ENCODE measurements at places on chromosomes 2 and 18.

DNA sequence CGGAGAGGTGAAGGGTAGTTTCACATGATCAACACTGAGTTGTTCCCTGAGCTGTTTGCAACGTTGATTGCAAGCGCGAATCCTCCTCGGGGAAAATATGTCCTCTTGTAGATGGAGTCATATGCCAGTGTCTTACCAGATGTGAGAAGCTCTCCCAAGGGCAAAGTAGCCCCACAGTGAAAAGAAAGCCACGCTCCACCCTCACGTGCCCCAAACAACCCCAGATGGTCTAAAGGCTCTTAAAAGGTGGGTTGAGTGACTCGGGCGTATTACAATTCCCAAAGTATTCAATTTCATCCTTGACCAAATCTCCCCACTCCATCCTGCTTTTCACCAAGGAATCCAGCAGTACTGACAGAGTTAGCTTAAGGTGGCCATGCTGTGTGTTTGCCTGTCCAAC is 332.1 kb upstream of the SOX11 start:
- DNase-seq: no peak

DNA sequence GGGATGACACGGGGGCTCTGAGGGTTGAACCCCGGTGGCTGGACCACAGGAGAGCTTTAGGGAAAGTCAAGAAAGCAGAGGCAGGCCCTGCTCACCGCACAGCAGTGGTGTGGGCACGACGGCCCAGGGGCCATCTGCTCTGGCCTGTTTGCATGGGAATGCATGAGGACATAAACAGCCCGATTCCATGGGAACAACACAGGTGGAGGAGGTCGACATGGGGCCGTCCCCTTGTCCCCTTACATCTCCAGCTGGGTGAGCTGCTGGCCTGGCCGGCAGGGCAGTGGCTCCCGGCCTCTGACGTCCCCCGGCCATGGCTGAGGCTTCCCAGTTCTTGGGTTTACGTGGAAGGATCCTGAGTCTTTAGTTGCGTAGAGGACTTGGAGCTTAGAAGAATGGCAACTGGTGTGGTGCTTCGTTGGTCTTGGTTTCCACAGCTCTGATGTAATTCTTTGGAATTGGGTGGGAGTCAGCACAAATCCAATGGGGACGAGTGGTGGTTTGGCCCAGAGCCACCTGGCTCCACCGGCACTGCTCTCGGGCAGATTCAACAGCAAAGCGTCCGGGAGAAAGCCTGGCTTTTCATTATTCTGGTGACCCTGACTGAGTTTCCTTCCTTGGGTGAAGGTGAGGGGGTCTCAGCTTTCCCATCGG is 98.3 kb upstream of the HDAC4 start:
- DNase-seq: no peak

DNA sequence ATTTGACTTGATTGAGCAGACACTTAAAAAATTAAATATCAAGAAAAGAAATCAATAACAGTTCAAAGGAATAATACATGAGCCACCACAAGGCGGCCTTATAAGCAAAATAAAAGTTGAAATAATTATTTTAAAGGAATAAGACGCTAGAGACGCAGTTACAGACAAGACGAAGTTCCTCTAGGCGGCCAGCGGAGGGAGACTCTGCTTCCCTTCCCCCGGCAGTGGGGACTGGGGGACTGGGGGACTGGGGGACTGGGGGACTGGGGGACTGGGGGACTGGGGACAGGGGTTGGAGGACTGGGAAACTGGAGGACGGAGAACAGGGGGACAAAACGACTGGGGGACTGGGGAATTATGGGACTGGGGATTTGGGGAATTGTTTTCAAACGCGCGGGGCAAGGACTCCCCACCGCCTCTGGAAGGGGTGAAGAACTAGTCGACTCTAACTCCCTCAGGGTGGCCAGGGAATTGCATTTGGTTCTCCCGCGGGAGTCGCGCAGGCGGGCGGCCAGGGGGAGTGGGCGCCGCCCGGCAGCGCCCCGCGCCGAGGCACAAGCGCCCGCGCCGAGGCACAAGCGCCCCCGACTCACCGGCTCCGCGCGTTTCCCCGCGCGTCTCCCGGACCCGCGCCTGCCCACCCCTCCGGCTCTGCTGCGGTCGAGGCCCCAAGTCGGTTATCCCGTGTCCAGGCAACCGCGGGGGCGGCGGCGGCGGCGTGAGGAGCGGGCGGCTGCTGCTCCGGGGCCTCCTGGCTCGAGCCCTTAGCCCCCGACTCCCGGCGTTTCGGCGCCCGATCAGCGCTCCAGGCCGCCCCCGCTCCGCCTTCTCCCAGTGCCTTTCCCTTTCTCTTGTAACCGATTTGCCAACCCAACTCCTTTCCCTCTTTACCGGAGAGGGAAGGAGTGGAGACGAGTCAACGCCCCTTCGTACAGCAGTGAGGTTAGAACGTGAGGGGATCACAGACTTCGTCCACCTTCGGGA is at the start of gene CCDC178:
TSS of gene CCDC178 (minus strand) at position 662 of the 984 bp plus-strand sequence. CDS start 28,633 bp downstream, outside the sequence.
- no peak for DNase-seq

GRCh38 chr18:48894799-48895346 is 55.9 kb downstream of the SMAD7 start:
- DNase-seq: no peak

- no peak for DNase-seq
Observed at GRCh38 chr2:19759880-19760279, 141.9 kb downstream of the TTC32 start.

DNA sequence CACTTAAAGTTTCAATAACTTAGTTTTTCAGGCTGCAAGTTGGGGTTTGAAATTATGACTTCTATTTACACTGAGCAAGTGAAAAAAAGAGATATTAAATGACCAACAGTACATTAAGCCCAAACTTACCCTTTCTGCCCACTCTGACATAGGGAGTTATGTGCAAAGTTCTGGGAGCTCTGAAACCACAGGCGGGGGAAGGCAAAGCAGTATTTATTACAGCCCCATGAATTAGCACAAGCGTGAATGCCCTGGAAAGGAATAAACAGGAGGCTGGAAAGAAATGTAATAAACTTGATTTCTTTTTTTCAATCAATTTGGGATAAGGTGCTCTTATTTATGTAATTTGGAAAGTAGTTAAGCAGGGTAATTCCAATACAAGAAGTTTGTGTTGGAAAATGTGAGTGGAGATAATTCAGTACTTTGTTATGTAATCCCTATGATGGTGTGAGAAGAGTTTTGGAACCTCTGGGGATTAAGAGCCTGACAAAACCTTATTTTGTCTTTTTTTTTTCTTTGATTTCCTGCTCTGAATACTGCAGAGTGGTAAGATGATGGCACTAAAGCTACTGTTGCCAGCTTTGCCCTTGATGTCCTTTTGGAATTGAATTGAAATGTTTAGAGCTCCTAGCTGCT is 351.5 kb downstream of the ARHGAP15 start:
- DNase-seq: no peak

DNA sequence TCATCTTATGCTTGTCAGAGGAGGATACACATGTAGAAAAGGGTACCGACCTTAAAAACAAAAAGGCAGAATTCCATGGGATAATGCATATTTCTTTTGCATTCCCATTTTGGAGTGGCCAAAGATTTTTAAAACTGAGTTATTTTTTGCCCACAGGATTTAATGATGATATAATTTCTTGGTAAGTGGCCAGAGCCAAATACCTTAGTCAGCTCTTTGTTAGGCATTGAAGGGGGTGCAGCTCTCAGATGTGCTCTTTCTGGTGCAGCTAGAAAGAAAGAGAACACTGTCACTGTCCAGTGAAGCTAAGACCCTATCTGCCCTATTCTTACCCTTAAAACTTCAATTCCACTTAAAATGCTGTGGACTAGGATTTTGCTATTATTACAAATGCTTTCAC is 10.8 kb downstream of the COQ10B start:
- DNase-seq: no peak

DNA sequence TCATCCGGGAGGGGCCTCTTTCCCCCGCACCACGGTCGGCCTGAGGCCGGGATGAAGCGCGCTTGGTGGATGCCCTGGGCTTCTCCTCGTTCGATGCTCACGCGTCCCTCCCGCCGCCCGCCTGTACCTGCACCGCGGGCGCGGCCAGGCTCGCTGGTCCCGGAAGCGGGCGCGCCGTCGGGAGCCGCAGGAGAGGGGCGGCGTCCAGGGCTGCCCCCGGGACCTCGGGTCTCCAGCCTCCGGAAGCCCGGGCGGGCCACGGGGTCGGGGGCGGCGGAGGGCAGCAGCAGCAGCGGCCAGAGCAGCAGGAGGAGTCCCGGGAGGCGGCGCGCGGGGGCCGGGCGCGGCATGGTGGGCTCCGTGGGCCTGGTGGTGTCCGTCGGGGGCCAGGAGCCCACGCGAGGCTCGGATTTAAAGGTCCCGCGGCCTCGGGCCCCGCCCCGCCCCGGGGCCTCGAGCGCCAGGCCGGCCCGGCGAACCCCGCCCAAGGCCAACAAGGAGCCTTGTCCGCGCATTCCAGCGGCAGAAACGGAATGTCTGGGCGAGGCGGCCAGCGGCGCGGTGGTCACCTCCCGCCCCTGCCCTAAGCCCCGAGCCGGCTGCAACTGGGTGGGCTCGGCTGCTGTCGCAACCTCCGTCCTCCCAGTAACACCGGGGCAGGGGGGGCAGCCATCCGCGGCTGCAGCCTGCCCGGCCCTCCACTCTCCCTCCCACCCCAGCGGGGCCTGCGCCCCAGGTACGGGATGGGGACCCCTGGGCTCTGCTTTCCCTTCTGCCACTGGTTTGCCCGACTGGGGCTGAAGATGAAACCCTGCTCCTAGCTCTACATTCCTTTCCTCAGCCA is at the start of gene MATN3:
TSS of gene MATN3 (minus strand) at position 387 of the 844 bp plus-strand sequence. CDS start at position 350, 37 bp downstream.
- DNase-seq: no peak

GRCh38 chr18:54960197-54960596 is 936 bp upstream of the CCDC68 start:
- DNase-seq: no peak

GRCh38 chr18:58180172-58180571 is 136.1 kb downstream of the NEDD4L start:
- no peak for DNase-seq

GRCh38 chr2:159900343-159900742 is 102.3 kb upstream of the CD302 start:
- no peak for DNase-seq

GRCh38 chr2:240353086-240353798 is 82.2 kb upstream of the GPC1 start:
- no peak for DNase-seq

GRCh38 chr2:43745457-43745856 is 28.4 kb upstream of the DYNC2LI1 start:
- peak; percentile 18 for DNase-seq

DNA sequence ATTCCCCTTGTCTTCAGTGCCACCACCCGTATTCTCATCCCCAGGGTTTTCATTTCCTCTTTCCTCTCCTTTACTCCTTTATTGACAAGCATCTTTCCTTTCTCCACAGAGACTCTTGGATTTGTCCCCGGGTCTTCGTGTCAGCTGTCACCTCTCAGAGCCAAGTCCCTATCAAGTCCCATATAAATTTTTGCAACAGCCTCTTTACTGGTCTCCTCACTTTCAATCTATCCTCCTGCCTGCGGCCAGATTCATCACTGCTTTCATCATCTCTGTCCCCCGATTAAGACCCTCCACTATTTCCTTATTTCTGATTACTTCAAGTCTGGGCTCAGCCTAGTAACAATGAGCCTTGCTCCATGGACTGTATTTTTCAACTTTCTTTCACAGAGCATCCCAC is 113.8 kb downstream of the CTAGE1 start:
- DNase-seq: no peak

DNA sequence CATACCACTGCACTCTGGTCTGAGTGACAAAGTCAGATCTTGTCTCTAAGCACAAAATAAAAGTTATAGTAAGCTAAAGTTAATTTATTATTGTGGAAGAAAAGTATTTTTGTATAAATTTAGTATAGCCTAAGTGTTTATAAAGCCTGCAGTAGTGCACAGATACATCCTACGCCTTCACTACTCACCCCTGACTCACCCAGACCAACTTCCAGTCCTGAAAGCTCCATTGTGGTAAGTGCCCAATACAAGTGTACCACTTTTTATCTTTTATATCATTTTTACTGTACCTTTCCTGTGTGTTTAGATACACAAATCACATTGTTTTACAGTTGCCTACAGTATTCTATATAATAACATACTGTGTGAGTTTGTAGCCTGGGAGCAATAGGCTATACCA is 57.5 kb downstream of the UBE2E3 start:
- no peak for DNase-seq

- DNase-seq: no peak
Observed at GRCh38 chr2:169509298-169509885, at the start of gene KLHL41. Gene KLHL41 (plus strand): TSS chr2:169509702. CDS start chr2:169509779, 77 bp downstream.

DNA sequence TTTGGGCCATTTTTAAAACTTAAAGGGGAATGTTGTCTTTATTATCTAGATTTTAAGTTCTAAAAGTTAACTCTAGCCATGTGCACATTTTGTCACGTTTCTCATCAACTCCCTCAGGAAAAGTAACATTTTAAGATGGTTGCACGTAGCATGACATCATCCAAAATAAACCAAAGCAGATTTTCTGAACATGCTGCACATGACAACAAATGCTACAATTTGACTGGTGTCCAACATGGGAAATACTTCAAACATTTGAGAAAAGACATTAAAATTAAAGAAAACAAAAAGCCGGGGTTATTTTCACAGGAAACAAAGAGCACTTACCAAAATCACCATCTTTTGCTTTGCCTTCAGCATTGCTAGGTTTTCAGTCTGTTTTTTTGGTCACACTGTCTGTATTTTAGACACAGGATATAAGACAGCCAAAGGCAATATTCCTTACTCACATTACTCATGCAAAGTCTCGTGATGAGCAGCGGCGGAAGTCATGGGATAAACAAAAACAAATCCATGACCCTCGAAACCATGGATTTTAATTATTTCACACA is 51.3 kb upstream of the RND3 start:
- DNase-seq: no peak

GRCh38 chr2:1082456-1083205 is 132.0 kb downstream of the SNTG2 start:
- DNase-seq: no peak

GRCh38 chr2:84515788-84516187 is 510 bp upstream of the DNAH6 start:
- no peak for DNase-seq

DNA sequence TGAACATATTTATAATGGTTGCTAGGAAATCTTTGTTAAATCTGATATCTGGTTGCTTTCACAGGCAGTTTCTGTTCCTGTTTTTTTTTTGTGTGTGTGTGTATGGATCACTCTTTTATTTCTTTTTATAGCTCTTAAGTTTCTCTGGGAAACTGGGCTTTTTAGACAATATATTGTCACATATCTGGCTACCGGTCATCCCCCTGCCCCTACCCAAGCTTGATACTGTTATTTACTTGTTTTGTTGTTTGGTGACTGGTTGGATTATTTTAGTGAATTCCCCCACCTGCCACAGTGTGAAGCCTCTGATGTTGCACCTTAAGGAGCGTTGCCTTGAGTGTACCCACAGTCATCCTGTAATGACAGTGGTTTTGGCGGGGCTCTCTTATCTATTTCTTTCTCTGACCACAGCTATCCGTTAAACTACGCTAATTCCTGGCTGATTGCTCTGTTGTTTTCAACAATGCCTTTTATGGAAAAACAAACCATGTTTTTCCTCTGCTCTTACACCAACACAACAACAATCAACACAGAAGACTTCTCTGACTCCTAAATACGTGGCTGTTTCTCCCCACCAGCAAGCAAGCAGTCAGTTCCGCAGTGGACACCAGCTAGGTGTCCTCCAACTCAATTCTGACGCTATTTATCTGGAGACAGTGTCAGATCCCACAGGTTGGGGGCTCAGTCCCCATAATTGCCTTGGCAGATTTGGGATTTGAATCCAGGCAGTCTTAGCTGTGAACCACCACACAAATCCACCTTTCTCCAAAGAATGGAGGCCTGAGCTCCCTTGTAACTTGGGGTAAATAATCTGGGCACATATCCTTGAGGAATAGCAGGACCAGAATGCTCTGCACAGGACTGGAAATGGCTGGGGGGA is 10.9 kb downstream of the GNLY start:
- DNase-seq: no peak

GRCh38 chr2:74003494-74004211 is 18.9 kb downstream of the TET3 start:
- no peak for DNase-seq

GRCh38 chr2:183604065-183604464 is 479.8 kb downstream of the NUP35 start:
- no peak for DNase-seq

All from RCC 7860 (cell line).